ENCODE measurements at places on chromosomes 2 and 18.

DNA sequence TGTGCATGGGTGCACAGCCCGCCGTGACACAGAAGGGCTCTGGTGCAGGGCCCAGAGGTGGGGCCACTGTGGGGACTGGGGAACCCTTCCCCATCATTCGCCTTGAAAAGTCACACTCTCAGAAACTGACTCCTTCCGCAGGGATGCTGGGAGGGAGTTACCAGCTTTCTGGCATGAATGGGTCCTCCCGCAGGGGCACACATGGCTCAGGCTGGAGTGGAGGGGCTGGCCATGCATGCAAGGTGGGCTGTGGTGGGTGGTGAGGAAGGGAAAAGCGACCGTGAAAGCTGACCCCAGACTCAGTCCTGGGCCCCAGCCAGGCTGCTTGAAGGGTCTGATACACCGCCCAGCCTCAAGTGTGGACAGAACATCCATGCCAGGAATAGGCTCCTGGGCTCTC lies 201.1 kb downstream of the TNS1 start:
- DNase-seq = no peak

DNA sequence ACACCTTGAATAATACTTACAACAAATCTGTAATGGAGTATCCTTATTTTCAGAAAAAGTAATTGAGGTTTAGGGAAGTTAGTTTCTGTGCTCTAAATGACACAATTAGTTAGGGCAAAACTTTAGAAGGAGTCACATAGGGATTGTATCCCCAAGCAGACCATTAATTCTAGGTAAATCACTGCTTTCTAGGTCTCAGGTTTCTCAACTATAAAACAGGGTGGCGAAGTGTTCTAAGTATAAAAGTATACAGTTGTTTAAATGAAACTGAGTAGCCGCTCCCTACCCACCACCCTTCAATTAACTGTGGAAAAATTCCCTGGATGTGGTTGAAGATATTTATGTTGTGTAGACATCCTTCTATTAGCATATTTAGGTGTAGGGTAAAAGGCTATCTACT lies 19.9 kb upstream of the TMEM178A start:
- DNase-seq = no peak

- DNase-seq = no peak
Observed at GRCh38 chr18:23683155-23683554, 6.1 kb upstream of the LAMA3 start.

- peak; percentile 29 for DNase-seq
Observed at GRCh38 chr2:168119515-168120141, 127.8 kb downstream of the STK39 start.

- DNase-seq = no peak
Observed at GRCh38 chr18:58201733-58202730, 158.0 kb downstream of the NEDD4L start.

DNA sequence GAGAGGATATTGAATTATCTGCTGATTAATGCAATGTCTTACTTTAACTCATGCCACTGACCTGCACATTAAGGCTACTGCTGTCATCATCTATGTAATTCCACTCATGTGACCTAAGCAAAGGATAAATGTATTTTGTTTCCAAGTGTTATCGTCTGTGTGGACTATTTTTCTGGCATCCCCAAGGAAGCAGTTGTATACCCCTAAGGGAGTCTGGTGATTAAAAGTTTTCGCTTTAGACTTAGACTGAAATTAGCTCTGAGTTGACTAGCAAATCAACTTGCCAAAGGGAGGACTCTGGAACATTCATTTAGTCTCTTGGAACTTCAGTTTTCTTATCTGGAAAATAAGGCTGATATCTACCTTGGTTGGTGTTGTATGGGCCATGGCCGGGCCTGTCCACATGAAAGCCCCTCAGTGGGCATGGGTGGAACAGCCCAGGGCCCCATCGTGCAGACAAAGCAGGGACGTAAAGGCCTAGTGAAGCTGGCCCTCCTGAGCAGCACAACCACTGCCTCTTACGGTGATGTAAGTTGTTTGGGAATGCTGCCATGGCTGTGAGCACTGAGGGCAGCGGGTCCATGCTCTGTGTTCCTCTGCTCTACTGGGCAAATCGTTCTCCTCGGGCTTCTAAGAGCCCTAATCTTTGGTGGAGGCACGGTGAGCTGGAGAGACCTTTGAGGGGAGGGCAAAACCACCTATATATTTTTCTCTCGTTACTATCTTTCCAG lies 144.4 kb upstream of the RNF152 start:
- no peak for DNase-seq

GRCh38 chr2:239912938-239913635 lies 112.1 kb downstream of the NDUFA10 start:
- no peak for DNase-seq

- DNase-seq = no peak
Observed at GRCh38 chr2:25481381-25482300, 139.9 kb upstream of the DNMT3A start.

DNA sequence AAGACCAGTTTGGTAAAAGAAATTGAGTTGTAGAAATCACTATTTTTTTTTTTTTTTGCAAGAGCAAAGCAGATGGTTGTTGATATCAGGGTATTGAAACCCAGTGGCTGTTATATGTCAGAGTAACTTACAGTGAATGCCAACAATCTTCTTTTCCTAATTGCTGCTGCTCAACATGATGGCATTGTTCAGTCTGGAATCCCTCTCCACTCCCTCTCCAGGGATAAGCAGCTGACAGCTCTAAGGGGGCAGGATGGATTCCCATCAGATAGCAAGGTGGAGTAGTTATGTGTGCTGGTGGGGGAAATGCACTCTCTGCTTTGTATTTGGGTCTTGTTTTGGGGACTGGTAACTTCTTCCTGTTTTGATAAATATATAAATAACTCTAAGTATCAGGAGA lies 200.0 kb downstream of the PIK3C3 start:
- DNase-seq = peak; percentile 83

DNA sequence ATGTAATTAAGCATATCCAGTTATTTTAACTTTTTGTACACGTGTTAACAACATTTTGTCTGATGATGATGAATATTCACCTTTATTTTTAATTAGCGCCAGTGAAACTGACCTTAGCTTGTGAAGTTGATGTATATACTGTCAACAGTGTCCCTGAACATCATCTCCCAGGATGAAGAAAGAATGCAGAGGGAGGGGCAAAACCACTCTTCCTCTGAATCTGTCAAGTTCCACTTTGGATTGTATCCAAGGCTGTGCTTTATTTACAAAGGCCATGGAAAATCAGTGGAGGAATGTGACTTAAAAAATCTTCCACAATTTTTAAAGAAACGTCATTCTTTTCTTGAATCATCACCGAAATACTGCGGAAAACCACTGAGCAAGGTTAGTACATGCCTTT lies 4.5 kb upstream of the RMDN2 start:
- DNase-seq = no peak

DNA sequence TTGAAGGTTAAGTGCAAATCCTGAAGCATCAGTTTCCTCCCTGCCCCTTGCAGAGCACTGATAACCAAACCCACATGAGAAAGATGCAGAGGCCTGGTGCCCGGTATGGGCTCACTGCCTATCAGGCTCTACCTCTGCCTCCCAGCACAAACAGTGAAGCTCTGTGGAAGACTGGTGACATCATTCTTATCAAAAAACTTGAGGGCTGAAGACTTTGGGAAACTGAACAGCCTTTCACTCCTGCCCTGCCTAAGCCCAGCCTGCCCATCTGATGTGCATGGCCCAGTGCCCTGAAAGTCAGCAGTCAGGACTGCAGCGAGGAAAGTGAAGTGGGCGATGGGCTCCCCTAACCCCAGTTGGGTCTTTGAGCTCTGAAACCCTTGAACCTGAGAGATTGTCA lies 174.8 kb upstream of the ARL4C start:
- no peak for DNase-seq

DNA sequence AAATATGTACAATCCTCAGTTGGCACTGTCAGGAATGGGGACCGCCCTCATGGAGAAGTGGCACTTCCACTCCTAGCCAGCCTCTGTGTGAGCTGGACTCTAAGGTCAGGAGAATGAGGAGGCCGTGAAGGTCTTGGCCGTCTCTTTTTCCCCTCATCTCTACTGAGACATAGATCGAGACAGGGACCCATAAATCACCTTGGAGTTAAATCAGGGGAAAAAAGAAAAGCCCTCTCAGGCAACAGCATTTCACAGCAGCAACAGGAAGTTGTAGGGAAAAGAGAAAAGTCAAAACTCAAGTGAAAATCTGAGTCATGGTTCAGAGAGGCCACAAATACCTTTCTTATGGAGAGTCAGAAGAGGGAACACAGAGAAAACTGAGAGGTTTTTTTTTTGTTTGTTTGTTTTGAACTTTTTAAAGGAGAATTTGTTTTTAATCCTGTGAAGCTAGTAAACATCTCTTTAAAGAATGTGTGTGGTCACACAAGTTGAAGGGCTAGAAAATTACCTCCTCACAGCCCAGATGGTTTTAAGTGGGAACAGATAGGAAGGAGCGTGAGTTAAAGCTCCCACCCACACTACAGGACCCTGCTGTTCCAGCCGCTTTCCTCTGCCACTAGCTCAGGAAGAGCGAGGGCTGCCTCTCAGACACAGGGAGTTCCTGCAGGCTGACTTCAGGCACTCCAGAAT lies 30.6 kb upstream of the CYP1B1 start:
- DNase-seq = no peak

- peak; percentile 67 for DNase-seq
Observed at GRCh38 chr2:209425471-209426071, 1.7 kb downstream of the MAP2 start.

DNA sequence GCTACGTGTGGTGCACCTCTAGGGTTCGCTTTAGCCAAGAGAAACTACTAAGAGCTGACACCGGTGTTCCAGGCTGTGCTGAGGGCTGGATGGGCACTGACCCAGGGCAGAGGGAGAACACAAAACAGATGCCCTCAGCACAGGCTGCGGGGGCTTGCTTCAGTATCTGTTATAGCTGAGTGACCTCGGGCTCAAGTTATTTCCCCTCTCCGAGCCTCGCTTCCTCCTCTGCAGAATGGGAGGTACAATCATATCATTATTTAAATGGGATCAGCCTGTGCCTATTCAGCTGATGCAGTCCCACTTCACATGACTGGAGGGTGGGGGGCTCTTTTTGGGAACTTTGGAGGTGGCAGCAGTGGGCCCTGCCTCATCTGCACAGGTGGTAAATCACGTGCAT lies 156.1 kb upstream of the APCDD1 start:
- DNase-seq = no peak

DNA sequence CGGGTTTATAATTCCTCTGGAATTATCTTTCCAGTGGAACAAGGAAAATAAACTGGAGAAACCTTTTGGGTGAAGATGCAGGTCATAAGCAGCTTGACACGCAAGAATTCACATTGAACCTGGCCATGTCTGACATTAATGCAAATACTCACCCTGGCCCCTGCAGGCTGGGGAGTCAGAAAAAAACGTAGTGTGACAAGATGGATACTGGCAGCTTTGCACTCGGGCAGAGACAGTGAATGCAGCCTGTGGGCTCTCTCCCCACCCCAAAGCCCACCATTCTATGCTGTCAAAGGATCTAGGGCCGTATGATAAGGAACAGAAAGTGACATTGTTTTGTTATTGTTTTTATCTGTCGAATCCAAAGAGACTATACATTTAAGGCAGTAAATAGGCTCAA lies 223.1 kb downstream of the RBM43 start:
- DNase-seq = no peak

- DNase-seq = no peak
Observed at GRCh38 chr18:36514778-36515177, 217.3 kb downstream of the FHOD3 start.

GRCh38 chr2:30994227-30995056 lies 143.8 kb downstream of the GALNT14 start:
- DNase-seq = no peak

GRCh38 chr2:186940463-186940862 lies 91.5 kb upstream of the ZSWIM2 start:
- no peak for DNase-seq

DNA sequence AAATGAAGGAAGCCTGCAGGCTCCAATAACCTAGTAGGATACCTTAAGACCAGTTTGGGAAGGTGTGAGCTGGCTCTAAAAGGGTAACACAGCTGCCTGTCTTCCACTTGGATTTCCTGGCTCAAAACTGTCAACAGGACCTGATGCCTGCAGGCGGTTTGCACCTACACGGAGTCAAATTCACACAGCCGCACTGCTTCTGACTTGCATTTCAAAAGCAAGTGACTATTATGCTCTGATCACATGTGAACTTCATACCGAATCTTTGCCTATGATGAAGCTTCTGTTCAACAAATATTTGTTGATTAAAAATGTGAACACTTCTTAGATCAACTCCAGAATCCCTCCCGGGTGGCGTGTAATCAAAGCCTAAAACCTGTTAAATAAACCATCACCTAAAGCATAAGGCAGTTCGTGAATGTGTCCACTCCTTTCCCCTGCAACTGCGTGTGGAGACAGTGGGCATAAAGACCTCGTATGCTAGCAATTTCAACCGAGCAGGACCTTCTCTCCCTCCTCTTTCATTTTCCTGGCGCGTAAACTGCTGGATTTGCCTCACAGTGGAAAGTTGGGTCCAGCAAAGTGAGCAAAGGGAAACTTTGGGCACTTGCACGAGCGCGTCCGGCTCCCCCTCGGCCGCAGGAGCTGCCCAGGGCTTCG lies 784 bp downstream of the CRACDL start:
- no peak for DNase-seq

DNA sequence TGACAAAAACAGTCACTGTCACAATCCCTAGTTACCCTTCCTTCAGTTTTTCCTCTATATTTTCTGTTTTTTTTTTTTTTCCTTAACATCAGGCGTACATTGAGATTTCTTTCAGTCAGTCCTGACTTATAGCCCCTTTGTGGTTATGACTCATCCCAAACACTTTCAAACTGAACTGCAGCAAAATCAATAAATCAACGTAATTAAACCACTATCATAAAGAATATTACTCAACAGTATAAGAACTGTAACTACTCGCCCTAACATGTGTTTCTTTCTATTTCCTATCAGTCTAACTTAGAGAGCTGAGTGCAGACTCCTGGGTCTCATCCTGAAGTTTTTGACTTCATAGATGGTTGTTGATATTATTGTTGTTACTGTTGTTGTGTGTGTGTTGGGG lies 523.5 kb downstream of the LRRTM4 start:
- DNase-seq = no peak

DNA sequence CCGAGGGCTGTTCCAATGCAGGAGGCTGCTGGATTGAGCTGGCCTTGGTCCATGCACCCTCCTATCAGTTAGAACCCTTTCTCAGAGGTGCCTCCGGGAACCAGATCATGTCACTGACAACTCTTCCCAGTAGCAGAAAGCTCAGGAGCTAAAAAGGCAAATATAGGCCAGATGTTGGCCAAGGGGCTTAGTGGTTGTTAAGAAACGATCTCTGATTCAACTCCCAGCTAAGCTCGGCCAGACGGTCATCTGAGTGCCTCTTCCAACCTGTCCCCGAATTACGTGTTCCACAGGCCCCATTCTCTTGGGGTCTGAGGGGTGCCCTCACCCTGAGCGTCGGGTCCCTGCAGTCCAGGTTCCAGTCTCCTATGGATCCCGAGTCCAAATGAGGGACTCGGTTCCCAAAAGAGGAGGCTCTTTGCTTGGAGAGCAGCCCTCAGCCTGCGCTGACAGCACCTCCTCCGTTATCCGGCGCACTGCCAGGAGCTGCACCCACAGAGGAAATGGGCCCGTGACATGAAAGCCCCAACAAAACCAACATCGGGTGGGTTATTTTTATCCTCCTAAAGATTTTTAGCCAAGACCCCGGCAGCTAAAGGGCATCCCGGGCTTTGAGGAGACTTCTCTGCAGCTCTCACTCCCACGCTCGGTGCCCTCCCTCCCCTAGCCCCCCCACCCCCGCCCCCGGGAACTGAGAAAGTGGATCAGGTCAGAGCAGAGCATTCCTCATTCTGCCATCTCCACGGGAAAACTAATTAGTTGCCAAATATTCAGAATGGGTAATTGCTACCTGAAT lies 106.6 kb upstream of the ID2 start:
- DNase-seq = no peak

- DNase-seq = no peak
Observed at GRCh38 chr2:214904634-214905033, 95.2 kb upstream of the BARD1 start.
